ENCODE measurements at places on chromosomes 5 and 9.

DNA sequence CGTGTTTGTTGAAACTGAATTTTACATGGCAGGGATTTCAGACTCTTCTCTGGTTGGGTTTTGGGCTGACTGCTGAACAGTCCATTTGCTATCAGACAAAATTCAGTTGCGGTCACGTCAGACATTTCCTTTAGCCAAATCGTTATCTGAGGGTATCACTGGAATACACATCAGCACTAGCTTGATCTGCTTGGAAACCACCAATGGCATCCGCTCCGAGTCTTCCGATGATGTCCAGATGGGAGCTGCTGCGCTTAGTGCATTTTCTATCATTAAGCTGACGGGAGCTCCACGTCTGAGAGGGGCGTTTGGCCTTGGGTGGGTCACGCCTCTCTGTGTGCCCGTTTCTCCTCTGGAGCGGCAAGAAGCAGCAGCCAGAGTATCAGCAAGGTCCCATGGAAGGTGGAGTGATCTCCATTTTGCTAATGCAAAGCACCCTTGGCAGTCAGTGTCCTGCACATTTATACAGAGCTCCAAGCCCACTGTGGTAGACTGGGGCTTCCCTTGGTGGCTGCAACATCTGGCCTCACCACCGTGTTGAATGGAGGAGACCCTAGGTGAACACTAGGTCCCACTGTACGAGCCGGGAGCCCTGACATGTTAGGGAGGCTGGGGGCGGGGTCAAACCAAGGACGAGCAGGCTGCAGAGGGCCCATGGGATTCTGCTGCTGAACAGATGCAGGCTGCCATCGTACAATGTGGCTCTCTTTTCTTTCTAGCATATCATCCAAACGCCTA lies 134.6 kb upstream of the PHYKPL start:
- DNase-seq = no peak

- no peak for DNase-seq
These were observed 39.6 kb upstream of the TEX48 start for GRCh38 chr9:114721491-114722079.

DNA sequence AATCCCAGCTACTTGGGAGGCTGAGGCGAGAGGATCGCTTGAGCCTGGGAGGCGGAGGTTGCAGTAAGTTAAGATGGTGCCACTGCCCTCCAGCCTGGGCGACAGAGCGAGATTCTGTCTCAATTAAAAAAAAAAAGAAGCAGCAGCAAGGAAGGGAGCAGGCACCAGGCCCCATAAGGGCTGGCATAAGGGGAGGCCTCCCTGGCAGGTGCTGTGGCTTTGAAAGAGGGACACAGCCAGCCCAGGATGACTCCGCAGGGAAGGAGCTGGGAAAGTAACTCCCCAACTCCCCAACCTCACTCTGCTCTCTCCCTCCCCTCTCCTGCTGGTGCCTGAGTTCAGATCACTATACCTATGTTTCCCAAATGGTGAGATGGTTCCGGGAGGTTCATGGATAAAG lies 70.1 kb downstream of the NDFIP1 start:
- DNase-seq = no peak

DNA sequence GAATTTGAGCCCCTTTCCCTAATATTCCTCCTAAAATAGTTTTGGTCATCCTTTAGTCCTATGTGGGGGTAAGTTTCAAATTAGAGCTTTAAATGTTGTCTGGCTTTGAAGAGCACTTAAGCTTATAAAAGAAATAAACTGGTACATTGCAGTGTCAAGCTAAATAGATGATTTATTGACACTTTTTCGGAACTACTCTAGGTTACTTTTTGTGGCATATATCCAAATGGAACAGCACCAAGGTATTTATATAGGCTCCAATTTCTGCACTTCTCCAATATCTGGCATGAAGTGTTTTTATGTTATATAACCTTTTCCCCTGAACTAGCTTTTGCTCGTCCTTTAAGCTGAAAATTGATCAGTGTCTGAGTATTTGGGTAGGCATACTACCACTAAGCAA lies 402.5 kb downstream of the NFIB start:
- DNase-seq = no peak

GRCh38 chr9:125296843-125297372 lies 35.3 kb downstream of the GAPVD1 start:
- DNase-seq = no peak

DNA sequence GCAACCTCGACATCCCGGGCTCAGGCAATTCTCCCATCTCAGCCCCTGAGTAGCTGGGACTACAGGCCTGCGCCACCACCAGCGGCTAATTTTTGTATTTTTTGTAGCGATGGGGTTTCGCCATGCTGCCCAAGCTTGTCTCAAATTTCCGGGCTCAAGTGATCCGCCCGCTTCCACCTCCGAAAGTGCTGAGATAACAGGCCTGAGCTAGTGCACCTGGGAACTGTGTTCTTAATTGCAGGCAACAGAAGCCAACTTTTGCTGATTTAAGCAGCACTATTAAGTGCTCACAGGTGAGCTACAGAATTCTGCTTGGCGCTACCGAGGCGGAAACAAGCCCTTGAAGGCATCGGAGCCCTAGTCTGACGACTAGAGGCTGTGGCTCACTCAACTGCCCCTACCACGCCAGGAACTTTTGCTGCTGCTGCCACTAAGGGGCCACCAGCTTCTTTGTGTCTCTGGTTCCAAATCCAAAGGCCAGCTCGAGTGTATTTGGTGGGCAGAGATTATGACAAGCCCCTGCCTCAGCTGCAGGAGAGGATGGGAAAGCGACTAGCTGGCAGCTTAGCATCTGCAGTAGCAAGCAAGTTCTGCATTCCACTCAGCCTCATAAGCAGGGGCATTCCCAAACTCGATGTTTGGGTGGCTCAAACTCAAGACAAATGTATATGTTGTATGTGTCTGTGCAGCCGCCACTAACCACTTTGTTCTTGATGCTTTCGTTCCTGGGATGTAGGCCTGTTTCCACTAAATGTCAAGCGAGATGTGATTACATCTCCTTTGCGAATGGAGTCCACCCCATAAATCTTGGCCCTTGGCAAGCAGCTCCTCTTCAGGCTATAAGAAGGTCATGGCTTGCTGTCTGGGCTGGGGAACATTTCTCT lies 10.6 kb upstream of the HMCN2 start:
- DNase-seq = no peak

GRCh38 chr9:87516222-87516925 lies 18.7 kb downstream of the DAPK1 start:
- no peak for DNase-seq

DNA sequence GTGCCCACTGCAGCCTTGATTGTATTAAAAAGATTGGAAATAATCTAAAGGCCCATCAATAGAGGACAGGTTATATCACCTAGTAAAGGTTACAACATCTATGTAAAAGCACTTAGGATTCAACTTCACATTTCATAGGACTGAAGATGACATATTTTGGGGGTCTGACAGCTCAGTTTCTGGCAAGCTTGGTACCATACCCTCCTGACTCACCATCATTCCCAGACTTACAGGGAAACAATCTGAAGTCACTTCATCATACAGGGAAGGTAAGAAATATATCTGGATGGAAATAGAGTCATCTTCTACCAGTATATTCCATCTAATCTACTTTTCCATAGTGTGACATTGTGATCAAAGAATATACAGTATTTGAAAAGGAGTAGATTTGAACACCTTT lies 28.8 kb upstream of the DAB2 start:
- no peak for DNase-seq

DNA sequence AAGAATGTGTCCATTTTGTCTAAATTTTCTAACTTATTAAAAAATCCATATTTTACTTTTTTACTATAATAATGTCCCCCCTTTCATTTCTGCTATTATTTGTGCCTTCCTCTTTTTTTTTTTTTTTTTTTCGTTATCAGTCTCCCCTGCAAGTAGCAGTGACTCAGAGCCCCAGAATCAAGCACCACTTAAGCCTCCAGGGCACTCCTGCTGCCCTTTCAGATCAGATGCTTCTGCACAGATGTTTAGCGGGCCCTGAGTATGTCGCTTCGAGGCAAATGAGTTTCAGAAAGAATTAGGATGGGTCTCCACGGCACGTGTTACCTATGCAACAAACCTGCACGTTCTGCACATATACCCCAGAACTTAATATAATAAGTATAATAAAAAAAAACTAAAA lies 11.7 kb downstream of the MED7 start:
- no peak for DNase-seq

GRCh38 chr9:85740787-85741094 lies 1.0 kb downstream of the AGTPBP1 start:
- no peak for DNase-seq

DNA sequence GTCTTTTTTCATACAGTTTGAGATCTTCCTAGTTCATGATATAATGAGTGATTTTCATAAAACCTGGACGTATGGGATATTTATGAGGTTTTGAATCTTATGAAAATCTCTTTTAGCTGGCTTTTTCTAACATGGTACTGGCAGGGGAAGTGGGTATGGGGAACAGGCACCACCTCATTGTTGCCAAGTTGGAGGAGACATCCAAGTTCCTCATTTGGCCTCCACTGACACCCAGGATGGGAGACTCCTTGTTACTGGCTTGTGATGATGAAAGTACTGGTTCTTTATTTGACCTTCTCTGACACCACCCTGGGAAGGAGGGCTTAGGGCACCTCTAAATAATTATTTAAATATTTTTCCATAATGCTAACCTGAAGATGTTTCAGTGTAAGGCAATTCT lies 4.0 kb upstream of the TNPO1 start:
- no peak for DNase-seq

- DNase-seq = no peak
These were observed 252.1 kb downstream of the CRB2 start for GRCh38 chr9:123608104-123608503.

GRCh38 chr9:96453625-96454024 lies 3.7 kb downstream of the HABP4 start:
- no peak for DNase-seq

DNA sequence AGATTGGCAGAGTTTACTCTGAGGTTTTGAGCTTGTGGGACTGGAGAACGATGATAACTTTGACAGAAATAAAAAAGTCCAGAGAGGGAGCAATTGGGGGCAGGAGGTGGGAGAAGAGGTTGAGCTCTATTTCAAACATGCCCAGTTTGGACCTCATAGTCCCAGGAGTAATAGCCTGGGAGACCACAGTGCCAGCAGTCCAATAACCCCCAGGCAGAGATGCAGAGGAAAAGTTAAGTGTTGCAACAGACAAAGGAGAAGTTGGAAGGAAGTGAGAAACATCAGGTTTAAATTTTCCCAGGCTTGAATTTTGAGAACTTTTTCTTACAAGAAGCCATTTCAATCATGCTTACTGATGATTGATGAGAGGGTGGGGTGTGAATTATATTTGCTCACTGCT lies 117.0 kb upstream of the GHR start:
- DNase-seq = no peak

DNA sequence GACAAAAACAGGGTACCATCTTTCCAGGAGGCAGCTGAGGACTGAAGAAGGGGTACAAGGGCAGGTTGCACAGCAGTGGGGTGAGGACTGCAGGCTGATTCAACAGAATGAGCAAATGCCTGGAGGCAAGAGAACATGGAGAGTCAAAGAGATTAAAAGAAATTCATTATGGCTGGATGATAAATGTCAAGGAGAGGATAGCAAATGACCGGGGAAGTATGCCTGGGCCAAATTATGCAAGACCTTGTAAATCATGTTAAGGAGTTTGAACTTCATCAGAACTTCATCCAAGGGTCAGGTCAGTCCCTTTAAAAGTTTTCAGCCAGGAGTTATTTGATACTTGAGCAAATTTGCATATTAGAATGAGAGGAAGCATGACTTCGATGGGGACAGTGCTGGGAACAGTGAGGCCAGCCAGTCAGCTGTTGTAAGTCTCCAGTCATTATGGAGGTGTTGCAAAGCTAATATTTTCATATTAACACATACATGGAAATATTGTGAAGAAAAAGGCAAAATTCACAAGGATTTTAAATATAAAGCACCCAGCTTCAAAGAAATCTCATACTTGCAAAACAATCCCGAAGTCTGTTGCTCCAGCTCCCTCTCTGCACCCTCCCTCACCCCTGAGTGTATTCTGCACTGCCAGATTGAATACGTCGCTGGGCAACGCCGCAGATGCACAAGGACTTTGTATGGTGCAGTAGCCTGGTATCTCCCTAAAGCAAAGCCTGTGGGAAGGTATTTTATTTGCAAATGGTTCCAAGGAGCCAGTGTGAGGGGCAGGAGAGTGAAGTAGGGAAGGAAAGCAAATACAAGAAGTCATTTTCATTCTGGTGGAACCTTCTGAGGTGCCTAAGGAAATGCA lies 509.8 kb upstream of the TLE4 start:
- no peak for DNase-seq

DNA sequence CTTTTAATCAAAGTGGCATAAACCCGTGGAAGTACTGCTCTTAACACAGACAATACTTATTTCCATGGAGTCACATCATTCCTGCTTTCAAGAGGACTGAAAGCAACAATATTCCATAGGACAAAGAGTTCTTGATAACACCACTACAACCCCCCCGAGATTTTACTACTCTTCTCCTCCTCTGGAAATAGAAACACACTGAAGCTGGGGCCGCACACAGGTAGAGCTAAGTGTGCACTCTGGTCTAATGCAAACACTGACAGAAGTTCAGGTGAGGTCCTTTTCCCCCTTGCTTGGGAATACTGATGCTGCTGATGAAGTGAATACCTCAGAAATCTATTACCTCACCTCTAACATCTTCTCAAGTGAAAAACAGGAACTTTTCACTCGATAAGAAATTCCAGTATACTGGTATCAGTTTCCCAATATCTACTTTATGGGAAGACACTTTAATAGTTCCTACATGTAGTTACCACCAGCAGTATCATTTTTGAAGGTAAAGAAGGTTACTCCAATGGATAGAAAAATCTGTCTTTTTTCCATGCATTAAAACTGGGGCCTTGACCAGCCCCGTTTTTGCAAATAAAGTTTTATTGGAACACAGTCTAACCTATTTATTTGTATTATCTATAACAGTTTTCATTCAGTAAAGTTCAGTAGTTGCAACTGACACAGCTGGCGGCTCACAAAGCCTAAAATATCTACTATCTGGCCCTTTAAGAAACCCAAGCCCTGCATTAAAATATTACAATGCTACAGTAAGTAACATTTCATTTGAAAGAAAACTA lies 50.0 kb downstream of the GOLPH3 start:
- no peak for DNase-seq

- no peak for DNase-seq
These were observed 43.1 kb downstream of the NACC2 start for GRCh38 chr9:136051837-136052471.

- no peak for DNase-seq
These were observed 317.7 kb downstream of the PDE4D start for GRCh38 chr5:59575648-59576445.

- no peak for DNase-seq
These were observed 84.7 kb upstream of the HTR4 start for GRCh38 chr5:148739023-148739422.

GRCh38 chr5:127840198-127840524 lies 137.0 kb downstream of the CCDC192 start:
- no peak for DNase-seq

DNA sequence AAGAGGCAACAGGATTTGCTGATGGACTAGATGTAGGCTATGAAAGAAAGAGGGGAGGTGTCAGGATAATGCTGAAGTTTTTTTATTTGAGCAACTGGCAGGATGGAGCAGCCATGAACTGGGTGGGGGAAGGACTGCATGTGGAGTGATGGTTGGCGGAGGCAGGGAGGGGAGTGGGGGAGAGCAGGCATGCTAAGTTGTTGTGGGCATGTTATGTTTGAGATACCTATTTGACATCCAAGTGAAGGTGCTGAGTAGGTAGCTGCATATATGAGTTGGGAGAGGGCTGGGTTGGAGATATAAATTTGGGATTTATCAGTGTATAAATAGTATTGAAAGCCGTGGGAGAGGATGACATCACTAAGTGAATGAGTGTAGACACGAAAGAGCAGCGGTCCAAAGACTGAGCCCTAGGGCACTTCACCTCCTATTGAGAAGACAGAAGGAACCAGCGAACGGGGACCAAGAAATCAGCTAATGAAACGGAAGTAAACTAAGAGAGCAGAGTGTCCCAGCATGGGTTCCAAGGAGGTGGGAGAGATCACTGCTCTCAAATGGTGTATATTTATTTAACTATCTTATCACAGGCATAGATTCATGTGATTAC lies 7.4 kb downstream of the BSPRY start:
- no peak for DNase-seq

Measured in stimulated activated CD8-positive, alpha-beta memory T cell treated with anti-CD3 and anti-CD28 coated beads, Interleukin-12 subunit alpha, Interleukin-12 subunit beta, amount 100 ng/mL, for 1 hour (primary cell).